ENCODE measurements at places on chromosomes 16 and 17.

DNA sequence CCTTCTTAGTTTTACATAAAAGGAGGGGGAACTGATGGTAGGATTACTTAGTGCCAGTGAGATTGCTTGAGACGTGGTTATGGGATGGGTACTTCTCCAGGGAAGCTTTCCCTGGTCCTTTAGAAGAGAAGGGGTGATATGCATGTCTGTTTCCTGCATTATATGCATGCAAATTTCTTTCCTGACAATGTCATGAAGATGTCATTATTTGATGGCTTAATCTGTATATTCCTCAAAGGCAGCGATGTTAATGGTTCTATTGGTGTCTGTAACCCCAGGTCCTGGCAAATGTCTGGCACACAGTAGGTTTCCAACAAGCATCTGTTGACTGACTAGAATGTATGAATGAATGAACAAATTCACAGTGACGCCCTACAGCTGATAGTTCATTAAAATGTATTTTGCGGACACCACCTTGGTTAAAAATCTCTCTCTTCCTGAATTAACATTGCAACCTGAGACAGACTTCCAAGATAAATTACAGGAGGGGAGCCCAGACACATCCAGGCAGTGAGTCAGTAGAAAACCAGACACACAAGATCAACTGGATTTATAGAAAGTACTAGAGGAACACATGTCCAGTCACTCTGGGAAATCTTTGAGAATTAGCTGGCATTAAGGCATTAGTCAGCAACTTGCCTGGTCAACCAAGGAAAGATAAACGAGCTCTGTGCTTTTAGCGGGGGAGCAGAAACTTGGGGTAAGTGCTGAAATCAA is 293.4 kb downstream of the XYLT1 start:
- DNase-seq, result no peak

- DNase-seq, result no peak
Observed at GRCh38 chr17:39666601-39667261, 1.5 kb upstream of the PNMT start.

GRCh38 chr17:17823433-17824118 is 13.2 kb downstream of the SREBF1 start:
- DNase-seq, result peak; percentile 72

DNA sequence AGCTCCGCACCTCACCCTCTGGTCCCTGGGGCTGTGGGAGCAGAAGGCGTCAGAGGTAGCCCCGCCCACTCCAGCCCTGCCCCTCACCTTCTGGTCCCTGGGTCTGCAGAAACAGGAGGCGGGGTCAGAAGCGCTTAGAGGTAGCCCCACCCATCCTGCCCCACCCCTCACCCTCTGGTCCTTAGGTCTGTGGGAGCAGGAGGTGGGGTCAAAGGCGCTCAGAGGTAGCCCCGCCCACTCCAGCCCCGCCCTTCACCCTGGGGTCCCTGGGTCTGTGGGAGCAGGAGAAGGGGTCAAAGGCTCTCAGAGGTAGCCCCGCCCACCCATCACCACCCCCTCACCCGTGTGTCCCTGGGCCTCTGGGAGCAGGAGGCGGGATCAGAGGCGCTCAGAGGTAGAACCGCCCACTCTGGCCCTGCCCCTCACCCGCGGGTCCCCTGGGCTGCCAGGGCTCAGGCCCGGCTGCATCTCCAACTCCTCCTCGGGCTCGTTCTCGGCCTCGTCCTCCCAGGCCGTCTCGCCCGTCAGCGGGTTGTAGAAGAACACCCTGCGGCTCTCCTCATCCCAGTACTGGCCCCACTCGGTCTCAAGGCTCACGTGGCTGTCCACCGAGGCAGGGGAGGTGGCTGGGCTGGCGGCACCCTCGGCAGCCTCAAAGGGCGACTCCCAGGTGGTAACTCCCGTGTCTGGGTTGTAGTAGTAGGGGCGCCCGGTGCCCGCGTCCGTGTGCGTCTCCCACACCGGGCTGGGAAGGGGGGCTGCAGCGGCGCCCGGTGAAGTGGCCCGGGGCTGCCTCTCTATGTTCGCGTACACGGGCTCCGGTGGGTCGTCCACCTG is 27.2 kb downstream of the ARHGAP27 start:
- no peak for DNase-seq
